ENCODE measurements at places on chromosomes 16 and 17.

DNA sequence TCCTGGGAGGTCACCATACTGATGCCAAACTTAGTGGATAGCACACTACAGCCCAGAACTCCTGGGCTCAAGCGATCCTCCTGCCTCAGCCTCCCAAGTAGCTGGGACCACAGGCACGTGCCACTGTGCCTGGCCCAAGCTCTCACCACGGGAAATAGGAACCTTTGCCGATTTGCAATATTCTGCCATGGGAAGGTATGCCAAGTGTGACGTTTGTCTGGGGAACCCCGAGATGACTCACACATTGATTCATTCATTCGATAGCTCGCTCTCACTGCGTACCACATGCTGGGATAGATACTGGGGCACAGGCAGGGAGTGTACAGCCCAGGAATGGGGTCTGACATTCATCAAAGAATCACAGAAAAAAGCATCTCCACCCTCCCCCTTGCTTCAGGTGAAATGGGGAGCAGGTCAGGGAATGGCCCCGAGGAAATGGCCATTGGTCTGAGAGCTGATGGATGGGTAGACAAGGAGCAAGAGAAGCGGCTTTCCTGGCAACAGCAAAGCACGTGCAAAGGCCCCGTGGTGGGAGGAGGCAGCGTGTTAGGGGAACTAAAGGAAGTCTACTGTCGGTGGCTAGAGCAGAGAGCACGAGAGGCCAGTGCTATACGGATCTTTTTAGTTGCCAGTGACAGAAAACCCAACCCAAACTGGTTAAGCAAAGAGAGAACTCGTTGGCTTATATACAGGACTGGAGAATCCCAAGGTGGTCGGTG is 44.1 kb downstream of the DNAH17 start:
- no peak for DNase-seq

DNA sequence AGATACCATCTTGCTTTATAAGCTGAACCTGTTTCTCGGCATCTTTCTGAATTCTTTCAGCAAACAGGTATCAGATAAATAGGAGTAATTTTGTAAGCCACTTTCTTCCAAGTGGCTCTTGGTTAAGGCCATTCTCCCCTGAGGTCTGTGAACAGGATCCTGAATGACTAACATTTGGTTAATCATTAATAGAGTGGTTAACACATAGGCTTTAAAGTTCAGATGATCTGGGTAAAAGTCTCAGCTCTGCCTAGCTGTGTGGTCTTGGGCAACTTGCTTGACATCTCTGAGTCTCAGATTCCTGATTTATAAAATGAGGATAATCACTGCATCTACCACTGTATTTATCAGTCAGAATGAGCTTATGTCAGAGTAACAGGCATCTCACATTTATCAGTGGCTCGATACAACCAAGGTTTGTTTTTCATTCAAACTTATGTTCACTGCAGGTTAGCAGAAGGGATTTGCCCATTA is 44.4 kb upstream of the ANKFN1 start:
- no peak for DNase-seq

DNA sequence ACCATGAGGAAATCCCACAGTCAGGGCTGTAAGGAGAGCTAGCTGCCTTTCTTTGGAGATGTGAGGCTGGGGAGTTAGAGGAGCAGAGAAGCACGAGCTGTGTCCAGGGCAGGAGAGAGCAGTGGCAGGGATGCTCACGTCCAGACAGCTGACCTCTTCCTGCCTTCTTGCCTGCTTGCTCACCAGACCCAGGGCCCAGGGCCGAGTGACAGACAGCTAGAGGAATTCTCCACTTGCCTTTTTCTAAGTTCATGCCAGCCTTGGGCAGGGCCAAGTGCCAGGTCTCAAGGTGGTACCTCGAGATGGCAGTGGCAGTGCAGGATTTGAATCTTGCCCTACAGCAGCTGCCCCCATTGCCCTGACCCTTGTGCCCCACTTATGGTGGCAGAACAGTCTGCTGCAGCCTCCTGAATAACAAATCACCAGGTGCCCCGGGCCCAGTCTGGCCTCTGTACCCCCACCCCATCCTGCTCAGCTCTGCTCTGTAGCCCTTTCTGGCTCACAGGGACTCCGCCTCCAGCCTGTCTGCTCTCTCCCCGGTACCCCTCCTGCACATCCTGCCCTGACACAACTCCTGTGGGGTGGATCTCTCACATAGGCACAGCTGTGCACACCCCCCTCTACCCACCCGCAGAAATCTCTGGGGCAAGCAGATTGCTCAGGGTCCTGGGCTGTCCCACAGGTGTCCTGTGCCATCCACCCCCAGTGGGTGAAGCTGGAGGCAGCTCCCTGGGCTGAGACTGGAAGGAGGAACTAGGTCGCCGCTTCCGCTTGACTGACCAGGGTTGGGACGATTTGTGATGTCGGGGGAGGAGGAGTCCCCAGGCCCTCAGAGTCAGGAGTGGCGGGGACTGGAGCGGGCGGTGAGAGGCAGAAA is 25.9 kb downstream of the GRIN2C start:
- peak; percentile 20 for DNase-seq

DNA sequence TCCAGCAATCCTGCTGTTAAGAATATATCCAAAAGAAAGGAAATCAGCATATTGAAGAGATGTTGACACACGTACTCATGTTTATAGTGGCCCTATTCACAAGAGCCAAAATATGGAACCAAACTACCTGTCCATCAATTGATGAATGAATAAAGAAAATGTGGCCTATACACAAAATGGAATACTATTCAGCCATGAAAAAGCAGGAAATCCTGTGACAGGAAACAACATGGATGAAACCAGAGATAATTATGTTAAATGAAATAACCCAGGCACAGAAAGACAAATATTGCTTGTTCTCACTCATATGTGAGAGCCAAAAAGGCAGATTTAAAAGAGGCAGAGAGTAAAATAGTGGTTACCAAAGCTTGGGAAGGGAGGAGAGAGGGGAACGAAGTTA is 127.1 kb downstream of the KCNJ2 start:
- DNase-seq: no peak

DNA sequence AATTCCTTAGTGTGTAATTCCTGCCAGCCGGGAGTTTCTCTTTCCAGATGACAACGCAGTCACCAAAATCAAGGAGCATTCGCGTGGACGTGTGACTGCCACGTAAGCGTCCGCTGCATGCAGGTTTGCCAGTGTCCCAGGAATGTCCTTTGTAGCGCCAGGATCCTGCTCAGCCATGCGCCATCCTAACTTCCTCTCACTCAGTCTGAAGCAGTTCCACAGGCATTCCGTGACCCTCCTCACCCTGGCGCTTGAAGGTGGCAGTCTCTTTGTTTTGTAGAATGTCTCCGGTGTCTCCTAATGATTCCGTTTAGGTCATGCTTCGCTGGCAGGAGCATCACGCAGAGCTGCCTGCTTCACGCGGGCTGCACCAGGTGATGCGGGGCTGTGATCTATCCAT is 88.6 kb downstream of the RPTOR start:
- no peak for DNase-seq

DNA sequence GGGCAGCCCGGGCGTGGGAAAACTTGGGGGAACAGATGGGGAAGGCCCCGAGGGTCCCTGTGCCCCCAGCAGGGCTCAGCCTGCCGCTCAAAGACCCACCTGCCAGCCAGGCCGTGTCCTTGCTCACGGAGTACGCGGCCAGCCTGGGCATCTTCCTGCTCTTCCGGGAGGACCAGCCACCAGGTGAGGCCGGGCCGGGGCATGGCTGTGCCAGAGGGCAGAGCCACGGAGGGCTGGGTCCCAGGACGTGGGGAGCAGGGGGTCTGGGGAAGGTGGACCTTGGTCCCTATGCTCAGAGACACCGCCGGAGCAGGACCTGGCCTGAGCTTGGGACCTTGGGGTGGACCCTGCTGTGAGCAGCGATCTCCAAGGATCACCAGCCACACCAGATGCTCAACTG is 509 bp downstream of the ADAD2 start:
- DNase-seq: no peak

GRCh38 chr17:8746501-8747236 is 2.0 kb upstream of the CCDC42 start:
- no peak for DNase-seq

GRCh38 chr16:2515180-2515851 is 1.6 kb downstream of the ATP6V0C start:
- DNase-seq: no peak

GRCh38 chr17:17075125-17075781 is 33.0 kb downstream of the MPRIP start:
- no peak for DNase-seq

- no peak for DNase-seq
These were observed 13.3 kb downstream of the MIS12 start for GRCh38 chr17:5499476-5500231.

DNA sequence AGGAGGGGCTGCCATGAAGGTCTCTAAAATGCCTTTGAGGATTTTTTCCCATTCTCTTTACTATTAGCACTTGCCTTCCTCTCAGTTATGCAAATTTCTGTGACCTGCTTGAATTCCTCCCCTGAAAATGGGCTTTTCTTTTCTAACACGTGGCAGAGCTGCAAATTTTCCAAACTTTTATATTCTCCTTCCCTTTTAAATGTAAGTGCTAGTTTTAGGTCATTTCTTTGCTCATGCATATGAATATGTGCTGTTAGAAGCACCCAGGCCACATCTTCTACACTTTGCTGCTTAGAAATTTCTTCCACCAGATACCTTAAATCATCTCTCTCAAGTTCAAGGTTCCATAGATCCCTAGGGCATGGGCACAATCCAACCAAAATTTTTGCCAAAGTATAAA is 11.8 kb downstream of the CLEC10A start:
- DNase-seq: no peak

DNA sequence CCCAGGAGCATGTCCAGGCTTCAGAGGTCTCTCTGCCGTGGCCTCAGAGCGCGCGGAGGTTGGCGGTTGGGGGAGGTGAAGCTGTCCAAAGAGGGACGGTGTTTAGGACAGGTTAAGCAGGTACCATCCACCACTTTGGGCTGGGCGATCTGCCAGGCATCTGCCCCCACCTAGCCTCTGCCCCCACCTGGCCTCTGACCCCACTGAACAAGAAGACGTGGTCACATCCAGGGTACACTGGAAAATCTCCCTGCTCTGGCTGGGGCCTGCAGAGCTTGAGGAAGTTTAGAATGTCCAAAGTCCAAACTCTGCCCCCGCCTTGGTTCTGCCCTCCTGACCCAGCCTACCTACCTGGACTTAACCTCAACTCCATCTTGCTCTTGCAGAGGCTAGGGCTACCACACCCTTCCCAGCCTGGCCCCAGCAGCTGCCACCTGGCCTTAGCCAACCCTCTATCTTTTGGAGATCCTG is 1.6 kb downstream of the ITGA3 start:
- DNase-seq: no peak

- no peak for DNase-seq
These were observed 30.2 kb upstream of the CPPED1 start for GRCh38 chr16:12833926-12834325.

DNA sequence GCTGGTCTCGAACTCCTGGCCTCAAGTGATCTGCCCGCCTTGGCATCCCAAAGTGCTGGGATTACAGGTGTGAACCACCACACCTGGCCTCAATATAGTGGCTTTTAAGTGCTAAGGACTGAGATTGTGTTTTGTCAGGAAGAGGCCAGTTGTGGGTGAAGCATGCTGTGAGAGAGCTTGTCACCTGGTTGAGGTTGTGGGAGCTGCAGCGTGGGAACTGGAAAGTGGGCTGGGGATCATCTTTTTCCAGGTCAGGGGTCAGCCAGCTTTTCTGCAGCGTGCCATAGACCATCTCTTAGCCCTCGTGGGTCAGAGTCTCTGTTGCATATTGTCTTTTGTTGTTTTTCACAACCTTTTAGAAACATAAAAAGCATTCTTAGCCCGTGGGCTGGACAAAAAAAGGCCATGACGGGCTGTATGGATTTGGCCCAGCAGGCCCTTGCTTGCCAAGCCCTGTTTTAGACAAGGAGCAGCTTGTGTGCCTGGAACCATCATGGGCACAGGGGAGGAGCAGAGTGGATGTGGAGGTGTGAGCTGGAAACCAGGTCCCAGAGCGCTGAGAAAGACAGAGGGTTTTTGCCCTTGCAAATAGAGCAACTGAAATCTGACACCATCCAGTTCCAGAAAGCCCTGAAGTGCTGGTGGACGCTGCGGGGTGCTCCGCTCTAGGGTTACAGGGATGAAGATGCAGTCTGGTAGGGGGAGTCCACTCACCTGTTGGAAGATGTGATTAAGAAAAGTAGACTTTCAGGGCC is 5.5 kb downstream of the BIRC5 start:
- DNase-seq: no peak

GRCh38 chr17:75834279-75834920 is 9.8 kb downstream of the UNC13D start:
- peak; percentile 43 for DNase-seq

- DNase-seq: no peak
These were observed 4.6 kb upstream of the CCDC182 start for GRCh38 chr17:57749701-57750100.

- DNase-seq: no peak
These were observed 17.4 kb downstream of the IRF8 start for GRCh38 chr16:85916141-85916890.

DNA sequence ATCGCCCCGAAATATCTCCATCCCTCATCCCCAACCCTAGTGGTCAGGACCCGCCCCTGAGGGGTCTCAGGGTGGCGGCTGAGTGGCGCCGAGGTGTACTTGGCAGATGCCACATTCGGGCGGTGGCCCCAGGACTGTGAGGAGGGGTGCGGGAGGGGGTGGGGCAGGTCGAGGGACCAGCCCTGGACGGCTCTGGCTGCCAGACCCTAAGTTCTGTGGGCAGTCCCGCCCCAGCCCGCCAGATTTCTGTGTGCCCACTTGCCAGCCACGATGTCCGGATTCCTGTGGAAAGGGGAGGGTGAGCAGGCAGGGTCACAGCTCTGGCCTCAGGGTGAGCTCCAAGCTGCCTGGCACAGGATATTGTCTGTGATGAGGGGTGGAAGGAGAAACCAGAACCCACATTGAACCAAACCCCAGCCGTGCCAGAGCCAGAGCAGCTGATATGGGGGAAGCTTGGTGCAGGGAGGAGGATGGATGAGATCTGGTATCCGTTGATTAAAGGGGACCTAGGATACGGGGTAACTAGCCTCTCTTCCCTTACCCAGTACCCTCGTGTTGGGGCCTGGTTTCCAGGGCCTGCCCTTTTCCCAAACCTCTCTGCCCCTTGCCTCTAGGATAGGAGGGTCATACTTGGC is 1.1 kb upstream of the CHAD start:
- no peak for DNase-seq

DNA sequence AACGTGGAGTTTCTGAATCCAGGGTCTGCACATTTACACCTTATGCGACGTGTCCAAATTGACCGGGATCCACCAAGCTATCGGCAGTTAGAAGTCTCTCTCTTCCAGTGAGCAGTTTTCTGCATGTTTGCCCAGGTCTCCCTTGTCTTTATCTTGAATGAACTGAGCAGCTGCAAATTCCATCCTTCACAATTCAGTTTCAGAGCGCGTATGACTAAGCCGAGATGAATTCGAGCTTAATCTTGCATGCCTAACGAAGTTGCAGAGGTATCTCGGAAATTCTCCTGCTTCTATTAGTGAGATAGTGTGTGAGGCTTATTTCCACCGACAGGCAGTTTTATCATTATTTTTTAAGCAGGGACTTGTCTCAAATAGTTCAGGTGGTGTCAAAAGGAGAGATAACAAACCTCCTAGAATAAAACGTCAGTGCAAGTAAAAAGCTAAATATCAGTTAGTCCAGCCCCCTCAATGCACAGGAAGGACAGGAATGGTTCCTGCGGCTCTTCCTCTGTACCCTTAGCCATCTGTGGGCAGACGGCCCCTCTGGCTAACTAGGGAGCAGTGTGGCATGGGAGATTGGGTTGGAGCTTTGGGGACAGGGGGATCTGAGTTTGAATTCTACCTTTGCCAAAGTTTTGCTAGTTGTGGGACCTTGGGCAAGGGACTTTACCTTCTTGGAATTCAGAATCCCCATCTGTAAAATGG is 93.0 kb upstream of the GPR139 start:
- DNase-seq: no peak

Data from NCI-H1694 (cell line).